ENCODE measurements at places on chromosomes 4 and X.

DNA sequence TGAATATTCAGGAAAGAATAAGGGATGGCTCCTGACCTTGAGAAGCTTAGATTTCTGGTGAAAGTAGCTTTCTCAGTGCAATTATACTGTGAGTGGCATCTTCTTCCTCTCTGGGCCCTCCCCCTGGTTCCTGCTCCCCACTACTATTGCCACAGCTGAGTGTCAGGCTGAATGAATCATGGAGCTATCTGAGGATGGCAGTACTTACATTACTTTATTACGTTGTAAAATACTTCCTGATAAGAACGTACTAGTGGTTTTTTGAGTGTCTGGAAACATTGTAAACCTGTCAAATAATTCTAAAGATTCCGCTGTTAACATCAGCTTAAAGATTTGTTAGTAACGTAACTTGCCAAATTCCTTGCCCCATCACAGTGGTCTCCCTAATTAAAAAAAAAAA is 36.2 kb downstream of the ARHGAP10 start:
- DNase-seq = peak; percentile 25

DNA sequence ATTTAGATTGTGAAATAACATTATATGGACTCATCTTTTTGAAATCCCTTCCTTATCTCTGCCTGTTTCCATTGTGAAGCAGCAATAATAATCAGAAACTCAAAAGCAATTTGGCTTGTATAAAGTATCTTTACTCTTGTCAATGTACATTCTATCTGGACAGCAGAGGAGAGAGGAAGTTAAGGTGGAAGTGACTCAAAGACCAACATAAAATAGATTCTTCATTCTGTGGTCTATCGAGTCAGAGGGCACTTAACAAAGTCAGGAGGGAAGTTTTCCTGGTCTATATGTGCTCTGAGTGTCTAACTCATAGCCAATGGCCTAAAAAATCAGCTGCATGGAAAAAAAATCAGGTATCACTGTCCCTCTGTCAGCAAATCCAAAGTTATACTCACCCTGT is 155.5 kb downstream of the EMCN start:
- DNase-seq = no peak

DNA sequence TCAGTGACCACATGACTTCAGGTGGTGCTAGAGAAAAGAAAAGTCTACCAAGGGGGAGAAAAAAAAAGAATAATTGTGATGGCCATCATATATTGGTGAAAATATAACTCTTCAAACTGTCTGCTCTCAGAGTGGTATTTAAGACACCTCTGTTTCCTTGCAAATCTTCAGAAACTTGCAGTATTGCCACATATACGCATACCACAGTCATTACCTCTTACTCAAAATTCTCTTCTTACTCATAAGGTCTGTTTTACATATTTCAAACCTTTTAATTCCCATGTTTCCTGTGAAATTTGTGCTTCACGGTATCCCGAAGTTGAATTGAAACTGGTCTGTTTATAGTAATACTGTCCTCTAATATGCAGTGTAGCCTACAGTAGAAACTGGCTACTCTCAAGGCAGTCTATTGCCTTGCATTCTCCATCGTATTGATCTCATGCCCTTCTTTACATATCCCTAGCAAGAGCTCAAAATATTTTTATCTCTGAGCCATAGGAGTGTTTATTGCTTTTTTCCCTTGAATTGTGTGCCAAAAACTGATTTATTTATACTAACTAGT is 34.7 kb upstream of the LHFPL1 start:
- DNase-seq = no peak

- no peak for DNase-seq
Measured at GRCh38 chr4:123506011-123506695, 109.6 kb downstream of the SPRY1 start.

- DNase-seq = no peak
Measured at GRCh38 chr4:157048248-157048647, 27.7 kb upstream of the GLRB start.

DNA sequence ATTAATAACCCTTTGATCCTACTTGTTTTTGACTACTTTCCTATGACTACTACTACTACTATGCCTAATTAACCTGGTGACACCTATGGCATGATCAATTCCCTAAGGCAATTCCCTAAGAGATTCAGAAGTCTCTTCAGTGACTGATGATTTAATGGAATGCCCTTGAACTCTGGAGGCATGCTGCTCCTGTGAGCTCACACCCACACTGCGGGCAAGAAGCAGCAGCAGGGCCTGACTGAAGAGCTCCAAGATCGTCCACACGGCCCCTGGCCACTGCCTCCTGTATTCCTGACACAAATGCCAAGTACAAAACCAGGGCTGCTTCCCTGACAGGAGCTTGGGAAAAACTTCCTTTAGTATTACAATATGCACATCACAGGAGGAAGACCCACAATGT is 74.2 kb upstream of the STS start:
- no peak for DNase-seq

GRCh38 chr4:99817309-99817890 is 773 bp downstream of the DAPP1 start:
- DNase-seq = no peak
